ENCODE measurements at places on chromosomes 6 and 20. TPM values are rescaled to one million over a fixed set of nuclear protein-coding genes. Genes with fewer than 3 reads are reported as not detected.

FOXO3 gene
- total RNA-seq, result 9.9 TPM

BMP5 gene
- total RNA-seq, result not detected

GATA5 gene
- total RNA-seq, result not detected

RGS17 gene
- not detected for total RNA-seq

SCRT2 gene
- not detected for total RNA-seq

TINAG gene
- total RNA-seq, result not detected

C6orf52 gene
- total RNA-seq, result 0.93 TPM

ANKRD60 gene
- not detected for total RNA-seq

TRIM31 gene
- not detected for total RNA-seq
